Kidney (tissue), 22 donors: ENCODE measurements at places on chromosomes 12 and 14.

DNA sequence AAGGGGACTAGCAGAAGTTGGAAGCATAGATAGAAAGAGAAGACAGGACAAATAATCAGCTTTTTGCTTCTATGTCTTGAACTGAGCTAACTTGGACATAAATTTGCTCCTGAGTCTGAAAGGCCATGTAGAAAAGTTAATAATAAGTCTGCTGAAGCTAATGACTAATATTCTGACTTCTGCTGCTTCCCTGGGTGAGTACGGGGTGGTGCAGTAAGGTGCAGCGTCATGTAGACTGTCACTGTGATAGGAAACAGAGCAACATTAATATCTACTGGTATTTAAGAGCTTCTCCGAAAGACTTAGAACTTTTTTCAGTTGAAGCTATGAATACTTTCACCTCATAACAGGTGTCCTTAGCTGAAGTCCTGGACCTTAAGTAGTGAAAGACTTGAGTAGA, 34.1 kb upstream of the CPM start:
- no peak for DNase-seq

DNA sequence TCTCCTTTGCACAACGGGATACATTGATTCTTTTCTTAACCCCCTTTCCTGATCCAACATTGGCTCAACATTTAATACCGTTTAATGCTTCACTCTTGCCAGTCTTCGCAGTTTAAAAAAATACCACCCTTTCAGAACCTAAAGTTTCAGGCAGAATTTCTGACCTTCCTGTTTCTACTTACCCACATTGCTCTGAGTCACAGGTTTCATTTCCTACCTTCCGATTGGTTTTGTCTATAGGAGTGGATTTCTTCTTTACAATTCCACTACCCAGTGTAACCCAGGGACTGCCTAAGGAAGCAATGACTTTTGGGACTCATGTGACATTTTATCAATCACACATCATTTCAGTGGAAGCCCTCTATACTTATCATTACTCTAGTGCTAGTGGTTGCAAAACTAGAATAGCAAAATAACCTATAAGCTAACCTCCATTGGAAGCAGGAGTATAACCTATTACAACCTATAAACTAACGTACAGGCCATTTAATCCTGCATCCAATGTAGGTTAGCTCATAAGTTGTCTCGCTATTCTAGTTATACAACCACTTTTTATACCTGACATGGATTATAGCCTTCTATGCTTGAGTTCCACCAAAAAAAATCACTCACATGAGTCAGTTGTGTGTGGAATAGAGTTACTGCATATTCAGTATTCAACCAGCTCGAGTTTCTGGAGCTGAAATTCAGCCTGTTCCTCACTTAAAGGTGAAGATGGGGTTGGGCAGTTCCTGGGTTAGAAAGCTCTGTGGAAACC, 64.9 kb upstream of the KITLG start:
- DNase-seq: peak; percentile 5

DNA sequence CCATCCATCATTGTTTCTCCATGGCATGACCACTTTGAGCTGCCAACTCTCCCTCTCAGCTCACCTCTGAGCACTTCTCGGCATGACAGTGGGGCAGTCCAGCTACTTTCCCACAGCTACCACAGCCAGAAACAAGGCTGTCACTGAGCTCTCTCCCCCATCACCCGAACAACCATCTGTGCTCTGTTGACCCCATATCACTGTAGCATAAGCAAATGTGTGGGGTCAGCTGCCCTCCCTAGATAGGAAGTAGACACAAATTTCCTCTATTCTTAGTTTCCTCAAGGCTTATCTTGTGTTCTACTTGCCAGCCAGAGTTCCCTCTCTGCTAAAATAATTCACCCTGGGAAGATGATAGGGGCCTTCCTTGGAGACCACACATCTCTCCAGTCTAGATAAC, 82.6 kb upstream of the FUT8 start:
- DNase-seq: no peak

DNA sequence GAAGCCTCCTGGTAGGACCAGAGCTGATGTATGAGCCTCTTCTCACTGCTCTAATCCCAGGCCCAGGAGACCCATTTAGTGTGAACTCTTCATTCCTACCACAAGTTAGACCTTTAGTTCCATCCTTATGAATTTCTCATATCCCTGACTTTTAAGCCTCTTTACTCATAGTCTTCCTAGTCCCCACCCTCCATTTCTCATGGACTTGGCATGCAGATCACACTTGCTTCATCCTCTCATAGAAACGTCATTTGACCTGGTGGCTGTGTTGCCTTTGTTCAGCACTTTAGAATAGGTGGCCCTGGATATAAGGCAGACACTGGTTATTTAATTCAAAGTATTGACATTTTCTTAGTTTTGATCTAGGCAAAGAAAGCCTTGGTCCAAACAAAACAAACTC, 99.5 kb downstream of the SLC16A7 start:
- no peak for DNase-seq

DNA sequence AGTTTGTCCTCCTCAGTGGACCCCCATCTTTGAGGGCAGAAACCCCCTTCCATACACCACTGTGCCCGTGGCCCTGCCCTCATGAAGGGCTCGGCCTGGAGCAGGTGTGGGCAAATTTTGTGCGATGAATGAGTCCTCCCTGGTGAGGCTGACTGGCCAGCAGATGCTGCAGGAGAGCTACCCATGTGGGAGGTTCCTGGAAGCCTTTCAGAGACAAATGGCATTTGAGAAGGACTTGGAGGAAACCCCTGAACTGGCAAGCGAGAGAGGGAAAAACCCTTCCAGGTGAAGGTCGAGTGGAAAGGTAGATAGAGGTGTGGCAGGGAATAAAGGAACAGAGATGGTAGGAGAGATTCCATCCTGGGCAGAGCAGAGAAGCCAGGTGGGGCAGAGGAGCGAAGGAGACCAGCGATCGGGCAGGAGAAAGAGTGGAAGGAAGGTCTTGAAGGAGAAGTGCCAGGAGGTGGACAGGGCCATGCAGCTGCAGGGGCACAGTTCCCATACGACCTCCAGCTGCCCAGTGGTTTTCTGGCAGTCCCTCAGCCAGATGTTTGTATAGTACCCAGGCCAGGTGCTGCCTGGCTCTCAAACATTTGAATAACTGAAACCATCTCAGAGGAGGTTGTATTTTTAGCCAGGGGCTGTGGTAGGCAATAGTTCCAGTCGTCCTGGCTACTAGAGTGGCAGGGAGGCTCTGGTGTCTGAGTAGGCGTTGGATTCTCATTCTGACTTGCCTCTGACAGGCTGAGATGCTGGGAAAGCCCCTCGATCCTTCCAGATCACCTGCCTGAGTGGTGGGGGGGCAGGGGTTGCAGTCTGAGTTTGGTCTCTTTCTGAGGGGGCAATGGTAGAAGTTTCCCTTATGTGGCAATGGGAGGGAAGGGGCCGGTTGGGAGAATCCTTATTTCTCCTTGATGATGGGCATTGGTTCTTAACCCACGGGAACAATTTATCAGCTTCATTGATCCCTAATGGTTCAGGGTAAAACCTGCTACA, 40.1 kb downstream of the FBXL14 start:
- DNase-seq: no peak

DNA sequence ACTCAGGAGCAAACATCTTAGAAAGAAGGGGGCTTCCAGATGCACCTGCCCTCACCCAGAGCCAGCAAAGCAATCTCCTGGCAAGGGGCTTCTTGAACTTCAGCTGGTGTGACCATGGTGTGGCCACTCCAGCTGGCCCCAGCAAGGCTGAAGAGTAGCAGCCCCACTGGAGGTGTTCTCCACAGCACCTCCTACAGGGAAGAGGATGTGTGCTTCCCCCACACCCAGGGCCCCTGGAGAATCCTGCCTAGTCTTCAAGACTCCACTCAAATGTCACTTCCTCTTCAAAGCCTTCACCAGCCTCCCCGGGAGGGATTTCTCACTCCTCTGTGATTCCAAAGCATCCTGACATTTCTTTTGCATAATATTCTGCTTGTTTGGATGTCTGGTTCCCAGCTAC, 8.5 kb downstream of the RAB15 start:
- DNase-seq: no peak

DNA sequence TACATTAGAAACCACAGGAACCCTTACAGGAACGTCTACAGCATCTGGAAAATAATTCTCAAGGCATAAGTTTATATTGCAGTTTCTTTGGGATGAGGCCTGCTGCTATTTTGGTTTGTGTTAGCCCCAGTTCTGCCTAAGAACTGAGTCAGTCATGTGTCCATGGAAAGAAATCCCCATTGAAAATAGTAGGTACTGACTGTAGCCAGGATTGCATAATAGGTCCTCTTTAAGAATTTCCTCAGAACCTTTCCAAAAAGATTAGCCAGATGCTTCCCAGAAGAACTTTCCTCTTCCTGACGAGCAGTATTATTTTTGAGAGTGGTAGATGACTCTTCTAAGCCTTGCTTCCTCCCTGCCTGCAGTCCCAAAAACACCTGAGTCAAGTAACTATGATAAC, 52.6 kb downstream of the RASSF8 start:
- no peak for DNase-seq

DNA sequence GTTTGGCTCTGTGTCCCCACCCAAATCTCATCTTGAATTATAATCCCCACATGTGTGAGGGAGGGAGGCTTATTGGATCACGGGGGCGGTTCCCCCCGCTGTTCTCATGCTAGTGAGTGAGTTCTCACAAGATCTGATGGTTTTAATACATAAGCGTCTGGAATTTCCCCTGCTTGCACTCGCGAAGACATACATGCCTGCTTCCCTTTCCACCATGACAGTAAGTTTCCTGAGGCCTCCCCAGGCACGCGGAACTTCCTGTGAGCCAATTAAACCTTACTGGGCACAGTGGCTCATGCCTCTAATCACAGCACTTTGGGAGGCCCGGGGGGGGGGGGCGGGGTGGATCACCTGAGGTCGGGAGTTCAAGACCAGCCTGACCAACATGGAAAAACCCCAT, 60.8 kb downstream of the R3HDM2 start:
- no peak for DNase-seq

DNA sequence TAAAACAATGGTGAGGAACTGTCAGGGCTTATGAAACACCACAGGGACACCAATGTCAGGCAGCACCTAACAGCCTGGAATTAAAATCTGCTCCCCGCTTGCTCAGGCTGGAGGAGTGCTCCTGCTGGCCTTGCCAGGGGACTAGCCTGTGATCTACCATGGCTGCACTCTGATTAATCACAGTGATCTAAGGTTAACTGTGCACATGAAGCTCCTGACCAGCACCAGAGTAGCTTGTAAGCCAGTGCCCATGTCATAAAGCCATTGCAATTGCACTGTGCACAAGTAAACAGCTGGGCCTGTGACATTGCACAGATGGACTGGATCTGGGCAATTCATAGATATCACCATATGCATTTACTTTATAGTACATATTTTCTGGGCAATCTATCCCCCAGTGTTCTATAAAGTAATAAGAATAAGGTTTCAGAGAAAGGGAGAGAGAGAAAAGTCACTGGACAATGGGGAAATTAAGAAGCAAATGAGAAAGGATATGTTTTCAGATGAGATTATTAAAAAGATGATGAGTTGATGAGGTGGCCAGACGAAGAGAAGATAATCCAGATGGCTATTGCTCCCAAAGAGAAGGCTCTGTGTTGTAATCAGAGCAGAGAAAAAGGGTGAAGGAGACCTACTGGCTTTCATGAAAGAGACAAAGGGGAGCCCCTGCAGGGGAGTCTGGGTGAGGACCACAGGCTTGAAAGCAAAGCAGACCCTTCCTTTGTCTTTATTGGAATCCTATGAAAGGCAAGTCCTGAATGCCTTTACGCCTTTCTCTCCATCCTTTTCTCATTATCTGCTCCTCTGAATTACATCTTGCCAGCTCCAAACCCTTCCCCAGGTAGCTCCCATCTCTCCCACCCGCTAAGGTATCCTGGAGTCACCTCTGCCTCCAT, 145.8 kb downstream of the SLC38A6 start:
- no peak for DNase-seq

- DNase-seq: no peak
These were observed 134.7 kb downstream of the NOVA1 start for GRCh38 chr14:26463136-26463535.

GRCh38 chr14:105030836-105031396, 10.0 kb upstream of the CDCA4 start:
- no peak for DNase-seq

DNA sequence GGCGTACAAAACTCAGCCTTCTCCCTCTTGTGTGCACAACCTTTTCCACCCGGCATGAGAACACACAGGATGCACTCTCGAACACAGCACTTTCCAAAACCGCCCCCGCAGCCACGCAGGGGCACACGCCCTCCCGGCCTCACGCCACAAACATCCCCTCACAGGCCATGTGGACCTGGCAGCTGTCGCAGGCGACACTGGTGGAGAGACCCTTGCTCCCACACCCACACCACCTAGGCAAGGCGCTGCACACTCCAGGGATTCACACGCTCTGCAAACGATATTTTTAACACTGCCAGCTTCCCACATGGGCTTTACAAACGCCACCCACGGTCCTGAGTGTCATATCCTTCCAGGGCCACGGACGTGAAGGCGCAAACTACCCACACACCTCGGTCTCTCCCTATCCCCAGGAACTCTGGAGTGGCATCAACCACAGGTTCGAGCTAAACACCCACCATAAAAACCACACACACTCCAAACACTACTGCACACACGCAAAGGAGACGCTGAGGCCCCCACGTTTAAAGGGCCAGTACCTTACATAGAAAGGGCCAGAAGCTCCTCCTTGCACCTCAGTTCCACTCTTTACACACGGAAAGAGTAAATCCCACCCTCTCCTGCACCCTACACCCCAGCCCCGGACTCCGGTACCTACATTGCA, 12.4 kb upstream of the ITGB7 start:
- peak; percentile 76 for DNase-seq

GRCh38 chr12:54683398-54683797, 35.2 kb upstream of the DCD start:
- DNase-seq: peak; percentile 64

GRCh38 chr14:70358631-70359030, 852 bp downstream of the COX16 start:
- DNase-seq: no peak

DNA sequence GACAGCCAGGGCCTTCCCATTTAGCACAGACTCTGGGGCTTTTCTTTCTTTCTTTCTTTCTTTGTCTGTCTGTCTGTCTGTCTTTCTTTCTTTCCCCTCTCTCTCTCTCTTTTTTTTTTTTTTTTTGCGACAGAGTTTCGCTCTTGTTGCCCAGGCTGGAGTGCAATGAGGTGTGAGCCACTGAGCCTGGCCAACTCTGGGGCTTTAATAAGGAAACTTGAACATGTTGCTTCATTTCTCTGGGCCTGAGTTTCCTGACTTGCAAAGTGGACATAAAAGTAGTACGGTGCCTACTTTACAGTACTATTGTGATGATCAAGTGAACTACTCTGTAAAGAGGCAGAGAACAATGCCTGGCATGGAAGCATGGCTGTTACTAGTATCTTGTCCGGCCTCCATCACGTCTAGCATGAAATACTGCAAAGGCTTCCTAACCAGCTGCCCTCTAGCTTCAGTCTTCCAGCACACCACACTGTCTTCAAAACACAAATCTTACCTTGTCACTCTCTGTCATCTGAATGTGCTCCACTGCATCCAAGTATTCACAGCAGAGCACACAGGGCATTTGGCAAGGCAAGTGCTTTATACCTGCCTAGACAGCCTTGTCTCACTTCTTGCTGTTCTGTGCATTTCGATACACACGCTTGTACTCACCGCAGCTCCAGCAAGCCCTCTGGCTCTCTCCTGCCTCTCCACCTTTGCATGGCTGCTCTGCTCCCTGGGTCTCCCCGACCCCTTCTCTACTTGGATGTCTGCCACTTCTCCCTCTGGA, 96.7 kb downstream of the IRF2BPL start:
- no peak for DNase-seq
